Activated T-helper 1 cell treated with Interleukin-2 at 50 U/mL for 16 hours (primary cell): ENCODE measurements at places on chromosomes 4 and X.

DNA sequence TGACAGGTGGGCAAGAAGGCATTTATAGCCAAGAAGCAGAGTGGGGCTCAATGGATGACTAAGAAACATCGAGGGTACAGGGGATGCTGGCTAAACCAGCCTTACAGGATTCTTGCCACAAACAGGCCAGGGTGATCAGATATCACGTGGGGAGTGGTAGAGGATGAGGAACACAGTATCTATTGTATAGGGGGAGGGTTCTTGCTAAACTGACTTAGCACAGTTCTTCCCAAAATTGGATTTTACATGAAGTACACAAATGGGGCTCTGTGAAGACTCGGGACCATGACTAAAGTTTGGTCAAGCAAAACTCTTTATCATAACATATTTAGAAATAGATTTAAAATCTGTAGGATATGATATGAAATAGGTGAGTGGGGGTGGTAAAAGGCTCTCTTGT lies 144.0 kb upstream of the ATOH1 start:
- DNase-seq = no peak

GRCh38 chrX:82218361-82218760 lies 1016.5 kb downstream of the SH3BGRL start:
- DNase-seq = no peak

DNA sequence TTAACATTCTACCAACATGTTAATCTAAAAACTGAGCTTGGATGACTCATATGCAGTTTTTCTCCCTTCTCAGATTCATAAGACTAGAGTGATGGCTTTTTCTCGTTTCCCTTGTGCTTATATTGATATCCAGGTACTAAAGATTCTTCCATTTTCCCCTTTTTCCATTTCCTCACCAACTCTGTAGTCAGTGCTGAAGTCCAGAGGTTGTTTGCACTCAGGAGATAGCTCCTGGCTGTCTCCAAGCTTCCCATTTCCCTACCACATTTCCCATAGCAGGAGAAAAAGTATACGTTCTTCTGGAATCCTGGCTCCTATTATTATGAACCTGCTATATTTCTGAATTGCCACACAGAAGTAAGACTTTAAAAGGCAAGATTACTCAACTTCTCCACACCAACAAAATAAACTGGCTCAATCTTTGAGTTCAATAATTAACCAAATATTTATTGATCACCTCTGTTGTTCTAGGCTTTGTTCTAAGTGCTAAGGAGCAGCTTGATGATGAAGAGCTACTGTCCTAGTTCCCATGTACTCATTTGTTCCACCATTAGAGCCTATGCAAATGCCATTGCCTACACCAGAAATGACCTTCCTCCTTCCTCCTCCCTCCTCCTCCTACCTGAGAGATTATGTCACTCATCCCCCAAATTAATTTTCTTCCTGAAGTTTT lies 454.4 kb upstream of the RPS6KA3 start:
- DNase-seq = no peak

- DNase-seq = no peak
Observed at GRCh38 chrX:3699821-3700381, 13.5 kb downstream of the PRKX start.
